ENCODE measurements at places on chromosomes 12 and 14. TPM values are rescaled to one million over a fixed set of nuclear protein-coding genes. Genes with fewer than 3 reads are reported as not detected.

- peak overlapping the region; percentile 36 for H3K27ac ChIP-seq
- H3K4me3 ChIP-seq: peak overlapping the region; percentile 72
- H3K4me1 ChIP-seq: peaks cover 7% of the 10 kb centered on the region
- peak; percentile 64 for DNase-seq
- H3K36me3 ChIP-seq: peaks cover 8% of the 10 kb centered on the region
Measured at GRCh38 chr12:57694459-57695019, 607 bp downstream of the OS9 start.

- no peaks in the 10 kb centered on the region for H3K27me3 ChIP-seq
- peaks cover 20% of the 10 kb centered on the region for H3K4me1 ChIP-seq
- H3K27ac ChIP-seq: peak overlapping the region; percentile 5
- no peaks in the 10 kb centered on the region for H3K36me3 ChIP-seq
Measured at GRCh38 chr12:78683031-78683430, 181.5 kb upstream of the SYT1 start.

DNA sequence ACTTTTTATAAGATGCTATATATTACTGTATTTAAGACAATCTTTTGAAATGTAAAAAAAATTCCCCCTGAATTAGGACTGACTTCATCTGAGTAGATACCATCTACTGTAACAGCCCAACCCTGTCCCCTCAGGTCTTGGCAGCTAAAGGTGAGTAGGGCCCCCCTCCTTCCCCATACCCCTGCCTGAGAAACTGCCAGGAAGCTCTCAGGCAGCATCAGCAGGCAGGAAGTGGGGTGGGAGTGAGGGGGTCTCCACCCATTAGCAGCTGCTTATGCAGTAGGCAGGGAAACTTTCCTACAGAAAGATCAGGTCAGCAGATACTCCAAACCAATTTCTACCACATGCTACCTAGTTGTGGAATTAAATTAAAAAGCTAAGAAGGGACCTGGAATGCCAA, 62.5 kb downstream of the PAX9 start:
- H3K36me3 ChIP-seq: no peaks in the 10 kb centered on the region
- H3K27ac ChIP-seq: no peak overlapping the region
- H3K4me1 ChIP-seq: no peaks in the 10 kb centered on the region
- no peak overlapping the region for H3K4me3 ChIP-seq
- H3K27me3 ChIP-seq: no peaks in the 10 kb centered on the region
- no peak for DNase-seq

TMEM19 gene
- 20.4 TPM for polyA plus RNA-seq

DNA sequence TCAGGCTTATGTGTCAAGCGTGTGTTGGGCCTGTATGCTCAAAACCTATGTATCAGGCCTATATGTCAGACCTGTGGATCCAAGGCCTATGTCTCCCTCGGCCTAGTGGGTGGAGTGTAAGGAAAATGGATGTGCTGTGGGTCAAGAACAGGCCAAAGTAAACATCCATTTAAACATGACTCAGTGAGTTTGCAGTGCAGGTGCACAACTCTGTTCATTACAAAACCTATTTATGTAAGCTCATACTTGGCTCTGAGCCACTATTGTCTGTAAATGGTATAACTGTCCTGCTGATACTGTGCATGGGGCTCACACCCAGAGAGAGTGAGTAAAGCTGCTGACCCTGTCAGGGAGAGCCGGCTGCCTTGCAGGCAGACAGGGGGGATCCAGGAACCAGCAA, 249.7 kb upstream of the AVPR1A start:
- H3K27me3 ChIP-seq: no peaks in the 10 kb centered on the region
- H3K27ac ChIP-seq: peak overlapping the region; percentile 78
- no peaks in the 10 kb centered on the region for H3K36me3 ChIP-seq
- H3K4me1 ChIP-seq: peaks cover 15% of the 10 kb centered on the region
- DNase-seq: peak; percentile 95
- H3K4me3 ChIP-seq: no peak overlapping the region

TTC7B gene
- 65.5 TPM for polyA plus RNA-seq

ACSS3 gene
- polyA plus RNA-seq: 0.14 TPM

- no peaks in the 10 kb centered on the region for H3K36me3 ChIP-seq
- H3K4me1 ChIP-seq: no peaks in the 10 kb centered on the region
- DNase-seq: no peak
Measured at GRCh38 chr12:90261283-90261682, 552.6 kb upstream of the ATP2B1 start.

DNA sequence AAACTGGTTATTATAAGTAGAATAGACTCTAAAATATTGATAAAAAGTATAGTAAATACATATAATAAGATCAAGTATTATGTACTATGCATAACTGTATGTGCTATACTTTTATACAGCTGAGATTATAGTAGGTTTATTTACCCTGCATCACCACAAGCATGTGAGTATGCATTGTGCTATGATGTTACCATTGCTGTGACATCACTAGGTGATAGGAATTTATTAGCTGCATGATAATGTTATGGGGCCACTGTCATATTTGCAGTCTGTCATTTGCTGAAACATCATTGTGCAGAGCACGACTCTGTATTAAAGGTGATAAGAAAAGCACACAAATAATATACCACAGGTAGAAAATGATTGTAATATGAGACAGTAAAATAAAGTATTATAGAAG, 385.6 kb downstream of the ZFP36L1 start:
- no peak overlapping the region for H3K4me3 ChIP-seq
- no peak overlapping the region for H3K27ac ChIP-seq
- no peaks in the 10 kb centered on the region for H3K36me3 ChIP-seq
- H3K4me1 ChIP-seq: peaks cover 8% of the 10 kb centered on the region
- no peaks in the 10 kb centered on the region for H3K27me3 ChIP-seq
- DNase-seq: no peak

DNA sequence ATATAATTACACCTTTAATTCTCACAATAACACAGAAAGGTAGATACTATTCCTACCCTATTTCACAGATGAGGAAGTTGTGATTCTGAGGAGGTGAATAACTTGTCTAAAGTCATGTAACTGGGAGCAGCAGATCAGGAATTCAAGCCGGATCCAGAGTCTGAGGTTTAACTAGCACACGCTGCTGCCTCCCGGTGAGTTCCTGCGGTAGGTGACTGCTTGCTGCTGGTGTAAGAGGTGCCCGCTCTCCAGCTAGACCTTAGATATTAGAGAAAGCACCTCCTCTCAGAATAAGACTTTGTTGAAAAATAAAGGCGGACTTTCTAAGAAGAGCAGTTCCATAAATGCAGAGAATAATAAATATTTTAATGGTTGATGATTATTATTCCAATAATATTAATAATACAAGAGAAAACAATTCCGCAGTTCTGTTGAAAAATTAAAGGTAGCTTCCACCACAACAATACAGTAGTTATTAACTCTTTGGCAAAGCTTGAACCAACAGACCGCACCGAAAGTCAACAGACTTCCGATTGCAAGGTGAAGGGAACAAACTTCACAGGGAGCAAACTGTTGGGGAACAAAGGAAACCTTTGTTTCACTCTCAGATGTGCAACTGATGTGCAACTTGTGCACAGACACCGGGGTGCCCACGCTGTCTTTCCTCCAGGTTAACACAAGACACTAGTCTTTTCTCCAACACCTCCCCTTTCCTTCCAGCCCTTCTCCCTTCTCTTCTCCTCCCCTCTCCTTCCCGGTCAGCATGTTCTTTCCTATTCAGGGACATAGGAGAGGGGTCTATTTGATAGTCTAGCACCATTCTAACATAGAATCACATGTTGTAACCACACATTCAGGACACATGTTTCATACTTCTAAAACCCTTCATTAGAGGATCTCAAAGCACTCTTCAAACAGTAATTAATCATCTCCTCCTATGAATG, 73.2 kb upstream of the EGLN3 start:
- no peaks in the 10 kb centered on the region for H3K4me1 ChIP-seq
- H3K27me3 ChIP-seq: no peaks in the 10 kb centered on the region
- H3K4me3 ChIP-seq: no peak overlapping the region
- H3K27ac ChIP-seq: no peak overlapping the region
- DNase-seq: no peak

DNA sequence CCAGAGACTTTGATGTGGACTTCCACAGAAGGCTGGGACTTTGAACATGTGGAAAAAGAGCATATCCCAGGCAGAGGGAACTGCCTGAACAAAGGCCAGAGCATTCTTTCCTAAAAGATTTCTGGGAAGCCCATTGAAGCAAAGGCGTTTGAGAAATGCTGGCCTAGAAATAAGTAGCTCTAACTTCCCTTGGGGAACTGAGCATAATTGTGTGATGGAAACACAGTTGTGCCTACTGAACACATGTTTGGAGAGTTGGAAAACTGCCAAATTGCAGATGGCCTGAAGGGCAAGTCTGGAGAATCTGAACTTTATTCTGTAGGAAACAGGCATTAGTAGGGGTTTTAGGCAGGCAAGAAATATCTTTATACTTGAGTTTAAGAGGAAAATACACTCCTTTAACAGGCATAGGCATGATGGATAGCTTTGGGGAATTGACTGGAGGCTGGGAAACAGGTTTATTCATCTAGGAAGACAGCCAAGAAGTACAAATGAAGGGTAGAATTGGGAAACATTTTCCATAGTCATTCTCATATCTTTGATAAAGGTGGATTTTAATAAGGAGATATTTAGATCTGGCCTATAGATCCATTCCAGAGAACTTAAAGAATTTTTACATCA, 134.1 kb downstream of the TPH2 start:
- no peak overlapping the region for H3K4me3 ChIP-seq
- no peaks in the 10 kb centered on the region for H3K36me3 ChIP-seq
- H3K27me3 ChIP-seq: no peaks in the 10 kb centered on the region
- DNase-seq: no peak
- H3K4me1 ChIP-seq: no peaks in the 10 kb centered on the region
- H3K27ac ChIP-seq: no peak overlapping the region

DNA sequence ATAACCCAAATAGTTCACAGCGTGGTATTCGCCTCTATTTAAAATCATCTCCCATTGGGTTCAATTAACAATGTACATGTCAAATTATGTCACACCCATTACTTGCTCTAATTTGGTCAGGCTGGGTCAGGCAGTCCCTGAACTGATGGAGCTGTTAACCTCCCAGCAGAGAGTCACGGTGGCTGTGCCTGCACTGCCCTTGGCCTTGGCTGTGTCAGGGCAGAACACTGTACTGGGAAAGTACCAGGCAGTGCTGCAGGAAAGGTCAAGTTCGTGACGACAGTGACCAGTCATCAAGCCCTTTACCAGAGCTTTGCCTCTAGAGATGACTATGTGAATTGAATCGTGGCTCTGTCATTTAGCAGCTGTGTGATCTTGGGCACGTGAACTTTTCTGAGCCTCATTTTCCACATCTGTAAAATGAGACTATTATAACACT, 100.0 kb downstream of the ARF6 start:
- no peak for DNase-seq
- H3K27me3 ChIP-seq: no peaks in the 10 kb centered on the region
- no peak overlapping the region for H3K4me3 ChIP-seq
- H3K36me3 ChIP-seq: no peaks in the 10 kb centered on the region
- no peak overlapping the region for H3K27ac ChIP-seq

DNA sequence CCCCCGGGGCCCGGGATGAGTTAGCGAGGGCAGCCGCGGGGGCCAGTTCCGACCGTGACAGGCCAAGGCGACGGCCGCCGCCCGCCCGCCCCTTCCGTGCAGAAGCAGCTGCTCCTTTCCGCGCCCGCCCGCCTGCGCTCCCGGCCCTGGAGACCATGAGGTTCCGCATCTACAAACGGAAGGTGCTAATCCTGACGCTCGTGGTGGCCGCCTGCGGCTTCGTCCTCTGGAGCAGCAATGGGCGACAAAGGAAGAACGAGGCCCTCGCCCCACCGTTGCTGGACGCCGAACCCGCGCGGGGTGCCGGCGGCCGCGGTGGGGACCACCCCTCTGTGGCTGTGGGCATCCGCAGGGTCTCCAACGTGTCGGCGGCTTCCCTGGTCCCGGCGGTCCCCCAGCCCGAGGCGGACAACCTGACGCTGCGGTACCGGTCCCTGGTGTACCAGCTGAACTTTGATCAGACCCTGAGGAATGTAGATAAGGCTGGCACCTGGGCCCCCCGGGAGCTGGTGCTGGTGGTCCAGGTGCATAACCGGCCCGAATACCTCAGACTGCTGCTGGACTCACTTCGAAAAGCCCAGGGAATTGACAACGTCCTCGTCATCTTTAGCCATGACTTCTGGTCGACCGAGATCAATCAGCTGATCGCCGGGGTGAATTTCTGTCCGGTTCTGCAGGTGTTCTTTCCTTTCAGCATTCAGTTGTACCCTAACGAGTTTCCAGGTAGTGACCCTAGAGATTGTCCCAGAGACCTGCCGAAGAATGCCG, 699 bp downstream of the MGAT2 start:
- H3K36me3 ChIP-seq: no peaks in the 10 kb centered on the region
- H3K4me3 ChIP-seq: peak overlapping the region; percentile 83
- H3K4me1 ChIP-seq: peaks cover 40% of the 10 kb centered on the region
- H3K27ac ChIP-seq: peak overlapping the region; percentile 69
- no peaks in the 10 kb centered on the region for H3K27me3 ChIP-seq
- DNase-seq: peak; percentile 6

FBLN5 gene
- polyA plus RNA-seq: 35.7 TPM

- no peak overlapping the region for H3K27ac ChIP-seq
- no peak overlapping the region for H3K4me3 ChIP-seq
- H3K27me3 ChIP-seq: no peaks in the 10 kb centered on the region
- H3K4me1 ChIP-seq: peaks cover 4% of the 10 kb centered on the region
- DNase-seq: no peak
Measured at GRCh38 chr12:124403273-124403672, 108.4 kb downstream of the RFLNA start.

MYBPC1 gene
- not detected for polyA plus RNA-seq

GRCh38 chr12:112198120-112198733, 72.9 kb downstream of the TRAFD1 start:
- H3K4me3 ChIP-seq: no peak overlapping the region
- H3K27me3 ChIP-seq: no peaks in the 10 kb centered on the region
- no peak overlapping the region for H3K27ac ChIP-seq
- no peaks in the 10 kb centered on the region for H3K4me1 ChIP-seq

LHX5 gene
- not detected for polyA plus RNA-seq

DNA sequence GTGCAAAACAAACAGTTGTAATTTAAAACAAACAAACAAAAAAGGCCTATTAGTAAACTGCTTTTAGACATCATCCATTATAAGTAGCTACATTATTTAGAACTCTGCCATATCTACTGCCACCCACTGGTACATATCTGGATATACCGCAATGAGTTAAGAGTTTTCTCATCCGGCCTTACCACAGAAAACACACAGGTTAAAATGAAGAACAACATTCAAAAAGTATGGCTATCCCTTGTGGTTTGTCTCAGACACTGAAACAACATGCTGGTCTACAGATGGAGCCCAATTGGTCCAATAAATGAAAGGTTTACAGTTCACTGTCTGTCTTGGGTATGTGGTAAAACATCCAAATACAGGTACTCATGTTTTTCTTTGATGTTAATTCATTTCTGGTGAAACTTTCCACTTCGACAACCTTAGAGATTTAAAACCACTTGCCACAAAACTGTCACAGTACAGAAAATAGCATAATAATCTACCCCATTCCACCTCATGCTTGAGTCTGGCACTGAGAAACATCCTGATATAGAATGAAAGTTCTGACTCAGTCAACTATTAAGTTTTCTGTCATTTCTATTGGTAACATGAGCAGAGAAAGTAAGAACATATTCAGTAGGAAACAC, 354.3 kb downstream of the CEP128 start:
- peak; percentile 48 for DNase-seq
- no peak overlapping the region for H3K27ac ChIP-seq
- no peaks in the 10 kb centered on the region for H3K27me3 ChIP-seq
- no peaks in the 10 kb centered on the region for H3K36me3 ChIP-seq
- H3K4me3 ChIP-seq: no peak overlapping the region

GRCh38 chr12:104295954-104296353, 7.6 kb upstream of the EID3 start:
- peaks cover 70% of the 10 kb centered on the region for H3K4me1 ChIP-seq
- peaks cover 12% of the 10 kb centered on the region for H3K36me3 ChIP-seq
- no peak overlapping the region for H3K4me3 ChIP-seq

- no peak overlapping the region for H3K4me3 ChIP-seq
- no peaks in the 10 kb centered on the region for H3K27me3 ChIP-seq
Measured at GRCh38 chr12:14471497-14471896, 96.2 kb downstream of the PLBD1 start.

GRCh38 chr14:91352728-91353692, 64.6 kb downstream of the CCDC88C start:
- DNase-seq: no peak
- no peaks in the 10 kb centered on the region for H3K4me1 ChIP-seq
- H3K4me3 ChIP-seq: no peak overlapping the region
- no peak overlapping the region for H3K27ac ChIP-seq
